ENCODE measurements at places on chromosomes 2 and 18. TPM values are rescaled to one million over a fixed set of nuclear protein-coding genes. Genes with fewer than 3 reads are reported as not detected.
A peak's percentile ranks its signal among the peaks of the same experiment; 100 is the strongest.

VWC2L gene
- total RNA-seq: 0.11 TPM

ANKRD30BL gene
- not detected for total RNA-seq

TMEM163 gene
- 1.3 TPM for total RNA-seq

SP5 gene
- not detected for total RNA-seq

UGT1A10 gene
- total RNA-seq: not detected

SH3BP4 gene
- total RNA-seq: 58.3 TPM

GRCh38 chr2:99706735-99707134, 216.9 kb upstream of the REV1 start:
- no peak overlapping the region for H3K4me3 ChIP-seq
- H3K27me3 ChIP-seq: no peaks in the 10 kb centered on the region
- peak overlapping the region; percentile 14 for H3K27ac ChIP-seq
- peaks cover 29% of the 10 kb centered on the region for H3K4me1 ChIP-seq

DNA sequence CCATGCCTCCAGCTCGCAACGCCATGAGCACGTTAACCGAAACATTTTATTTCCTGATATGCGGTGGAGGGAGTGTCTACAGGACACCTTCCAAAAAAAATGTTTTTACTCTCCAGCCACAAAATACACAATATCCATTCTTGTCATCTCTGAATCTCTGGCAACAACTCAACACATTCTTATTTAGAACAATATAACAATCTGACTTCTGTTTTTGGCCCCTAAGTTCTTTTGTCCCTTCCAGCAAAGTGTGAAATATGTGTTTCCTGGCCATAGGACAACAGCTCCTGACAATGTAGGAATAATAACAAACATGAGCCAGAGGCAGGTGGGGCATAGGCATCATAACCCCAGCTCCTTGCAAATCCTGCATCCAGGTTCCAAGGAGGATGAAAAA, 163.0 kb downstream of the DDX1 start:
- H3K27ac ChIP-seq: no peak overlapping the region
- peaks cover 17% of the 10 kb centered on the region for H3K4me1 ChIP-seq
- H3K4me3 ChIP-seq: no peak overlapping the region
- H3K27me3 ChIP-seq: no peaks in the 10 kb centered on the region

GRCh38 chr18:59021500-59021899, 118.2 kb upstream of the SEC11C start:
- no peak overlapping the region for H3K4me3 ChIP-seq
- no peaks in the 10 kb centered on the region for H3K27me3 ChIP-seq
- no peak for DNase-seq
- H3K27ac ChIP-seq: no peak overlapping the region
- no peaks in the 10 kb centered on the region for H3K4me1 ChIP-seq

DNA sequence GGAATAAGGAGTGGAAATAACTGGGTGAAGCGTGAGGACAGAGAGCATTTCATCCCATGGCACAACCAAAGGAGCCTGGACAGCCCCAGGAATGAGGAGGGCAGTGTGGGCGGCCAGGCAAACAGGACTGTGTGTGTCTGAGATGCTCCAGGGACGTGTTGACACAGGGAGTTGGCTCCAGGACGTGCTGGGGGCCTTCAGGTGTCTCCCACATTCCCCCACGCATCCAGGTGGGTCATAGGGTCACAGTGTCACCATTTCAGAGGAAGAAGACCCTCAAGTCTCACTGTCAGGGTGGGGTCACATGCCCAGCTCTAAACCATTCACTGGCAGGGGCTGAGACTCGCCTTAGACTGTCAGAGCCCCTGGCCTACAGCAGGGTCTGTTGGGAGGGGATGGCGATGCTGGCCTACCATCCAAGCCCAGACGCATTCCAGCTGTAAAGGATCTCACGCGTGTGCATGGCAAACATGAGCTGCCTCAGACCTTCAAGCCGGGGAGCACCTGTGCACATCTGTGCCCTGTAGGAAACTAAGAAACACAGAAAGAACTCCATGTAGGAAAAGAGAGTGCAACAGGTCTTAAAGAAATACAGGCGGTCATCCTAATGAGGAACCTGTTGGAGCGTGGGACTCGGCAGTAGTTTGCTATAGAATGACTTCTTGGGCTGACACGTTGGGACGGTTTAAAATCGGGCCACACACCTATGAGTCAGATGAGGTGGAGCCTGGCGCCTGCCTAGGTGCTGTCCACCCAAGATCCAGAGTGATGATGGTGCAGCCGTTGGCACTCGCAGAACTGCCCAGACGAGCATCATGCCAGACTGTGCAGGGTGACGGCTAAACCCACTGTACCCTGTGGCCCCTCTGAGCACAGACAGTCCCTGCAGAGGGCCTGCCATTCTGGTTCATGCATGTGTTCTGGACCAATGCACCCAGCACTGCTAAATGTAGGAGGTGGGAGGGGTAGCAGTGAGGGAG, 17.3 kb downstream of the PARD6G start:
- no peak overlapping the region for H3K27ac ChIP-seq
- no peak overlapping the region for H3K4me3 ChIP-seq
- no peaks in the 10 kb centered on the region for H3K27me3 ChIP-seq
- H3K36me3 ChIP-seq: no peaks in the 10 kb centered on the region

DNA sequence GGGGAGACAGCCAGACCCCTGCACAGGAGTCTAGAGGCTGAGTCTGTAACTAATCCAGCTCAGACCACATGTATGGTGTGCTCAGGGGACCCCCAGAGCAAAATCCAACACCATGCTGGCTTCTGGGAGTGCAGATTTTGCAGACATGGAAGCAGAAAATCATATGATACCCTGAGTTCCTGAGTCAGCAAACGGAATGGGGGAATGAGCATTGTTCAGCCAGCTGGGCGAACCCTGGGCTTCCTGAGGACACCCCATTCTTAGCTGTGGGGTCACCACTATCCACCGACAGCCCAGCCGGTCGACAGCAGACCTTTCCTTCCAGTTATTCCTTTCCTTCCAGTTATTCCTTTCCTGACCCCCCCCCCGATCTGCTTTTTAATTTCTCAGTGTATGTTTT, 322.9 kb downstream of the GBX2 start:
- H3K27ac ChIP-seq: no peak overlapping the region
- no peaks in the 10 kb centered on the region for H3K27me3 ChIP-seq
- H3K36me3 ChIP-seq: no peaks in the 10 kb centered on the region

- H3K4me3 ChIP-seq: no peak overlapping the region
- no peaks in the 10 kb centered on the region for H3K27me3 ChIP-seq
- DNase-seq: peak; percentile 91
- H3K27ac ChIP-seq: peak overlapping the region; percentile 32
- no peaks in the 10 kb centered on the region for H3K4me1 ChIP-seq
- H3K36me3 ChIP-seq: no peaks in the 10 kb centered on the region
Measured at GRCh38 chr2:152594022-152594766, 123.1 kb downstream of the PRPF40A start.

DNA sequence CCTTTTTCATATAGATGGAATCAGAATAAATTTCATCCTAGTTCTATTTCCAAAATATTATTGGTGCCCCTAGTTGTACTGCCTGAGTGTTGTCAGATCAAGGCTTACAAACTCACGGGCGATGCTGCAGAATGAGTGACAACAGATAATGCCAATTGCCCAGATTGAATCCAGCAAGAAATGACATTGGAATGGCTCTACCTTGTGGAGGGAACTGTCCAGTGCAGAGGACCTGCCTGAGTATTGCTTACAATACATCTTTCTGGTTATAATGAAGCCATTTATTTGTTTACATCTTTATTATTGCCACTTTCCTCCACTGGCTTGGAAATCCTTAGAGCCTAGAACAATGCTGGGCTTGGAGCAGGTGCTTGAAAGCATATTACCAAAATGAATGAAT, 7.8 kb upstream of the IL1R2 start:
- no peaks in the 10 kb centered on the region for H3K36me3 ChIP-seq
- DNase-seq: no peak
- H3K27me3 ChIP-seq: no peaks in the 10 kb centered on the region
- no peak overlapping the region for H3K4me3 ChIP-seq

DNA sequence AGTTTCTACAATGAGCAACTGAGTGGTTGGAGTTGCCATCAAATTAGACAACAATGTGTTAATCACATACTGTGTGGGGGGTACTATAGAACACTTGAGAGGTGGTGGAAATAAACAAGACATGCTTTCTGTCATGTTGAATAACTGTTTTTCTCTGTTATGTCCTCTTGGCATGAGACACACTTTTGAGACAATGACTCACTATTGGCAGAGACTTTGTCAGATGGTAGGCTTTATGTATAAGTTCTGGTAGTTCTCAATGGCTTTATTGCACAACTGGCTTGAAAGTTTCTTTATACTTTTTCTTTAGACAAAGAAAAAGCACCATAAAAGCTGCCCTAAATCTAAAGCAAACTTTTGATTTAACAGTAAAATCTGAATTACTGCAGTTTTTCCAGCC, 578.7 kb downstream of the ADCYAP1 start:
- H3K27me3 ChIP-seq: no peaks in the 10 kb centered on the region
- no peak overlapping the region for H3K27ac ChIP-seq
- no peak for DNase-seq

DNA sequence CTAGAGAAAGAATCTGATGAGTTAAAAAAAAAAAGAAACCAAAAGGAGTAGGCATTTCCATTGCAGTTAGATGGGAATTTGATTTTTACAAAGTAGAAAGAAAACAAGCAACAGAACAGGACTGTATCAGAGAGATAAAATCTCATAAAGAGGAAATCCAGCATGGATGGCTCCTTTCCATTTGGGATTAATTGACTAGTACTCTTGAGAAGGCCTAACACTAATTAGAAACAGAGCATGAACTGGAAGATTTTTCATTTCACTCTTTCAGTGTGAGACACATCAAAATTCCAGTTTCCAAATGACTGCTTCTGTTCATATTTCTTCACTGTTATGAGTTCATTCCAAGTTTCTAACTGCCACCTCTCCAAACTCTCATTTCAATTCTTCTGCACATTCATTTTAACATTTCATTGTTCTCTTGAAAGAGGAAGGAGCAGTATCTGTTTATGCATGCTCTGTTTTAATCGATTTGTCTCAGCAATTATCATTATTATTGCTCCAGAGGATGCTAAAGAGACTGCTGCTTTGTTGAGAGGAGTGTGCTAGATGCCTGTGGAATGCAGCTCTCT, 108.8 kb upstream of the PIEZO2 start:
- no peaks in the 10 kb centered on the region for H3K36me3 ChIP-seq
- no peaks in the 10 kb centered on the region for H3K27me3 ChIP-seq
- H3K27ac ChIP-seq: no peak overlapping the region
- no peaks in the 10 kb centered on the region for H3K4me1 ChIP-seq

GRCh38 chr18:40163254-40163653, 1791.8 kb upstream of the PIK3C3 start:
- H3K27me3 ChIP-seq: no peaks in the 10 kb centered on the region
- DNase-seq: no peak
- H3K36me3 ChIP-seq: no peaks in the 10 kb centered on the region
- H3K4me3 ChIP-seq: no peak overlapping the region
- no peak overlapping the region for H3K27ac ChIP-seq
- no peaks in the 10 kb centered on the region for H3K4me1 ChIP-seq

DNA sequence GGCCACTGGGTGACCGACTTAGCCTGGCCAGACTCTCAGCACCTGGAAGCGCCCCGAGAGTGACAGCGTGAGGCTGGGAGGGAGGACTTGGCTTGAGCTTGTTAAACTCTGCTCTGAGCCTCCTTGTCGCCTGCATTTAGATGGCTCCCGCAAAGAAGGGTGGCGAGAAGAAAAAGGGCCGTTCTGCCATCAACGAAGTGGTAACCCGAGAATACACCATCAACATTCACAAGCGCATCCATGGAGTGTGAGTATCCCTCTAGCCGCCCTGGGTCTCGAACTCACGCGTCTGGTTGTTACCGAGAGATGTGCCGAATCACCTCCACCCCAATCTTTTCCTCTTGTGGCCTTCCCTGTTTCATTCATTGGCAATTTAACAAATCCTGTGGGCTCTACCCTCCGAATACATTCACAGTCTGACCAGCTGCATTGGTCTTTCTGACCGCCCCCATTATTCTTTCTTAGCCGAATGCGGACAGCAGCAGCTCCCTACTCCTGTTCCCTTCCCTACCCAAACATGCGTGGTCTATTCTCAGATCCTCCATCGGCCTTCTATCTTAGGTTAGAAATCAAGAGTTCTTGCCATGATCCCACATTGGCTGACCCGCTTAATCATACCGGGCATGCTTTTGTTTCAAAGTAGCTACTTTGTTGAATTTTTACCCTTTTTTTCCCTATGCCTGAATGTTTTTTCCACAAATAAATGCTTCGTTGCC, 631 bp downstream of the RPL31 start:
- no peak for DNase-seq
- peak overlapping the region; percentile 88 for H3K27ac ChIP-seq
- peaks cover 46% of the 10 kb centered on the region for H3K36me3 ChIP-seq

- H3K36me3 ChIP-seq: no peaks in the 10 kb centered on the region
- H3K4me1 ChIP-seq: no peaks in the 10 kb centered on the region
- DNase-seq: no peak
- no peak overlapping the region for H3K27ac ChIP-seq
- H3K4me3 ChIP-seq: no peak overlapping the region
Measured at GRCh38 chr2:154457286-154457685, 241.2 kb upstream of the KCNJ3 start.

DNA sequence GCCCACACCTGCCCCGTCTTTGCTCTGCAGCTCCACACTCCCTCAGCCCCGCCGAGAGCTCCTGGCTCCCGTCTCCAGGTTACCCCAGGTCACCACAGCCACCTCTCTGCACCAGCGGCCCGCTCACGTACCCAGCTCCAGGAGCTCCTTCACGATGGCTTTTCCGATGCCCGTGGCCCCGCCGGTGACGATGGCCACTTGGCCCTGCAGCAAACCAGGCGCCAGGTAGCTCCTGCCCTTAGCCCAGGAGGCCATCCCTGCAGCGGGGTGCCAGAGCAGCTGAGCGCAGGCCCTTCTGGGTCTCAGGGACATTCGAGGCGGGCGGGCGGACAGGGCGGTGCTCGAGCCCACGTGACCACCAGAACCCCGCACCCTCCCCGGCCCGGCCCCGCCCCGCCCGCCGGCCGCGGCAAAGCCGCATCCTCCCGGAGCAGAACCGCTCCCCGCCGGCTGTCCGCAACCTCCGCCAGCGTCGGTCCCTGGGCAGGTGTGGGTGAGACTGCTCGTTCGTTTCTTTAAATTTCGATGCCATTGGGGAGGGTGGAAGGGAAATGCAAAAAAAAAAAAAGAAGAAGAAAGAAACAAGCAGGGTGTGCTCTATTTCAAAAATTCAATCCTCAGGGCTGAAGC, at the start of the genes PECR and TMEM169:
PECR (minus strand) TSS at position 323 of the 630 bp plus-strand sequence; CDS start at position 255, 68 bp downstream.
TMEM169 (plus strand) TSS at position 433 of the 630 bp plus-strand sequence. CDS start 14,045 bp downstream, outside the sequence.
- DNase-seq: no peak
- peak within 1 kb of the TSS; percentile 66 for H3K4me3 ChIP-seq
- peak within 1 kb of the TSS; percentile 58 for H3K27ac ChIP-seq
- no peaks in the 10 kb centered on the region for H3K36me3 ChIP-seq
- no peaks in the 10 kb centered on the region for H3K27me3 ChIP-seq

GRCh38 chr2:50746526-50746925, 285.4 kb downstream of the NRXN1 start:
- H3K4me3 ChIP-seq: no peak overlapping the region
- no peaks in the 10 kb centered on the region for H3K27me3 ChIP-seq
- no peak overlapping the region for H3K27ac ChIP-seq
- H3K4me1 ChIP-seq: peaks cover 7% of the 10 kb centered on the region
- DNase-seq: no peak

DNA sequence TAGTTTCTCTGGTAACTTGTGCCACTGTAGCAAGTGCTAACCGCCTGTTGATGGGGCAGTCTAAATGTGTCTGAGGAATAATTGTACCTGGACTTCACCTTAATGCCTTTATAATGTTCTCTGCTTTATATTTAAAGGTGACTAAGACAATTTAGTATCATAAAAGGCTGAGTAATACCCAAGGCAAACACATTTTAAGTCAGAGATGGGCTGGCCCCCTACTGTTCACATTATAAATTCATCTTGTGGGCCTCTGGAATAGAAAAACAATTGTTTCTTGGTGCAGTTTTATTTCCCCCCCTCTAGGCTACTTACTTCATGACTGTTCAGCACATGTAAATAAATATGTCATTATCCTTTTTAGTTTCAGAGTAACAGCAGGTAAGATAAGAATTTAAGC, 559.3 kb upstream of the PIK3C3 start:
- H3K27ac ChIP-seq: no peak overlapping the region
- no peaks in the 10 kb centered on the region for H3K4me1 ChIP-seq
- DNase-seq: no peak
- H3K36me3 ChIP-seq: no peaks in the 10 kb centered on the region
- H3K4me3 ChIP-seq: no peak overlapping the region
- no peaks in the 10 kb centered on the region for H3K27me3 ChIP-seq

Measured in esophagus muscularis mucosa (tissue), 4 donors.